ENCODE measurements at places on chromosomes 7 and 10.
A peak's percentile ranks its signal among the peaks of the same experiment; 100 is the strongest.

DNA sequence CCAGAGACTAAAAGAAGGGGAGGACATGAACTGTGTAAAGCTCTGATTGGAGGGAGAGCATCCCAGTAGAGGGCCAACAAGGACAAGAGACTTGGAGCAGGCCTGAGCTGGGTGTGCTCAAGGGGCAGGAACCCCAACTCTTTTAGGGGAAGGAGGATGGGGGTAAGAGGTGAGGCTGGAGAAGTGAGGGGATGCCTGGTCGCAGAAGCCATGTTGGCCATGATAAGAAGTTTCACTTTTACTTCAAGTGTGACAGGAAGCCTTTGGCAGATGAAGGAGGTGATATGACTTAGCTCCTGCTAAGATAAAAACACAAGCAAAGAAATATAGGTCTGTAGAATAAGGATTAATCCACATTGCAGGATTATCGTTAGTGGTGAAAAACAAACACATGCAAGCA lies 208.3 kb downstream of the JAZF1 start:
- peak; percentile 32 for DNase-seq

DNA sequence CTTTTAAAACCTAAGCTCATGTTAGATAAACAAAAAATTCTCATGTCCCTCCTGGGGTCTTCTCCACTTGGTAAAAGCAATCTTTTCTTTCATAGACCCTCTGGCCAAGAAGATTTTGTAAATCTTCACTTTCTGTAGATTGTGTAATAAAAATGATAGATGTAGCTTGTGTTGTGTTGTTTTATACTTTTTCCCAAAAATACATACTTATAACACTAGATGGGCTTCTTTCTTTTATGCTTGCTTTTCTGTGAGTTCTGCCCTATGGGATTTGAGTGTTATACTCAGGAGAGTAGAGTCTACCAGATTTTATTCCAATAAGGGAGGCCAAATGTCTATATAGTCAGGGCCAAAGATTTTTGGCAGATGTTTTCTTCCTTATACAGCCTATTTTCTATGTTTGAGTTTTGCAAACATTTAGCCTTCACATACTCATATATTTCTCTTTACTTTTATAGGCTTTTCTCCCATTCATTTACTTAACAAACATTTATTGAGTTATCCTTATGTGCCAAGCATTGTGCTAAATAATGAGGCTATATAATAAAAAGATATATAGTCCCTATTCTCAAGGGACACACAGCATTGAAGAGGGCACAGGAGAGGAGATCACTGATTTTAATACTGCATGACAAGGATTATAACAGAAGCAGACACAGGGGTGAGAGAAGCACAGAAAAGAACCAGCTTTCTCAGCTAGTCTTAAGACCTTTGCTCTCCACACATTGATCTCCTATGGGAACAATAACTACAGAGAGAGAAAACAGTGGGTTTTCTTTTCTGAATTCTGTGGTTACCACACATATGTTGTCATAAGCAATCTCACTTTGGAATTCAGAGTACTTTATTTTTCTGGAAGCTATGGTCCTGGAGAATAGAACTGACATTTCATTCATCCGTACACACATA lies 58.0 kb upstream of the PNLIP start:
- DNase-seq = no peak

DNA sequence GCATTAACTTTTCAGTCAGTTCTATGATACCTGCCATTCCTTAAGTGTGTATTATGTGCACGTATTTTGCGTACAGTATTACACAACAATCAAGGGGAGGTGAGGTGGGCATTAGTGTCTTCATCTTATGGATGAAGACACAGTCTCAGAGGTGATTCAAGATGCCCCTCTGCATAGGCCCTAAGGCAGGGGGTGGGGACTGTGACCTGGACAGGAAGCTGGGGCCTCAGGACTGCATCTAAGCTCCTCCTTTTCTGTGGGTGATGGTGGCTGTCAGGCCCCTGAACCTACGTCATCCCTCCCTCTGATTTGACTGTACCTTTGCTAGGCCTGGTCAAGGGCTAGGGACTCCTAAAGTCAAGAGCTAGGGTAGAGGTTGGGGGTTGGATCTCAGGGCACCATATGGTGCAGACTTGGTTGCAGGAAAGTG lies 38.9 kb downstream of the HK1 start:
- no peak for DNase-seq

GRCh38 chr10:11813855-11814567 lies 9.1 kb upstream of the PROSER2 start:
- DNase-seq = no peak

- DNase-seq = peak; percentile 40
Observed at GRCh38 chr7:73701357-73701995, 18.0 kb downstream of the STX1A start.

All from CD4-positive, alpha-beta T cell treated with Interleukin-12 subunit alpha and Interleukin-12 subunit beta, for 1 hour (primary cell).